ENCODE measurements at places on chromosomes 12 and 14.

- no peak for DNase-seq
Observed at GRCh38 chr14:84885061-84885460, 644.9 kb upstream of the FLRT2 start.

- DNase-seq = no peak
Observed at GRCh38 chr14:76473481-76474263, 97.7 kb downstream of the ESRRB start.

- peak; percentile 60 for DNase-seq
Observed at GRCh38 chr12:121443193-121443870, 43.4 kb downstream of the RNF34 start.

- DNase-seq = no peak
Observed at GRCh38 chr14:92663049-92663448, 85.4 kb downstream of the LGMN start.

- DNase-seq = no peak
Observed at GRCh38 chr14:101363880-101364391, 197.4 kb upstream of the DIO3 start.

- no peak for DNase-seq
Observed at GRCh38 chr12:4607056-4607455, 41.8 kb downstream of the AKAP3 start.

- DNase-seq = no peak
Observed at GRCh38 chr14:75139185-75139584, 12.3 kb upstream of the NEK9 start.

DNA sequence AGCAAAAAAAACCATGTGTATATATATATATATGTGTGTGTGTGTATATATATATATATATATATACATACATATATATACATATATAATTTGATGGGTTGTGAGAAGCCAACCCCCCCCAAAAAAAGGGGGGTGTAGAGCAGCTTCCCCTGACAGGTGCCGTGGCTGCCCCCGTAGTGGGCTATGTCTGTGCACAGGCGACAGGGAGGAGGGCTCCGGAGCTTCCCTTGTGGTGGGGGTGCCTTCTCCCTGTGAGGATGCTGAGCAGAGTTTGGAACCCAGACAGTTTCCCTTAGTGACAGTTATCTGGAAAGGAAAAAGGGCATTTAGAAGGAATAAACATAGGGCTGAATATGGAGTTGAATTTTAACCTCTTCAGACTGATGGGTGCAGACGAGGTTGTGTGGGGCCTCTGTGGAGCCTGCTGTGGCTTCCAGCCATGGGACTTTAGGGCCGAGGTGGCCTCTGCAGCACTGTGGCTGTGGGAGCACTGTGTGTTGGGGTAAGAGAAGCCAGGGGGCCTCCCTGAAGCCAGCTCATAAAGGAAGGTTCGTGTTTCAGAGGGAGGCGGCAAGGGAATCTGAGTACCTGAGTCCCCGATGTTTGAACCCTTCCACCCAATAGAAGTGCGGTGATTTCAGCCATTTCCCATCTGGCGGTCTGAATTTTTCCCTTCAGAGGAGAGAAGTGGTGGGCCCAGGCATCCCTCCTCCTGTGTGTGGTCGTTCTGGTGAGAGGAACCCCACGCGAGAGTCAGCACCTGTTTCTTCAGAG is 19.8 kb downstream of the XRCC3 start:
- DNase-seq = peak; percentile 62

DNA sequence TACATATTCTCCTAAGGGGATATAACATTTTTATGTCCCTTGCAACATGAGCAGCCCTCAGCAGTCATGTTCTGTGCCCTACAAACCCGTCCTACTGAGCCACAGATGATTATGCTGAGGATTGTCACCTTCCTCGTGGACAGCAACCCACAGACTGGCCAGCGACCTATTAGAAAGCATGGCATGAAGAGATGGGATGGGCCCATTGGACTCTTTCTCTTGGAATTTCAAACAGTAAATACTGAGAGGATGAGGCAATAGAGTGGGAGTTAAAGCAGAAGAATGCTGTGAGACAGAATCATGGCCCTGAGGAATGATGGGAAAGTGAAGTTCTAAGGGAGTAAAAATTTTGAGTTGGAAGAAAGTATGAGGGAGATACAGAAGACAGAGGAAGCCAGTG is 149.9 kb upstream of the BTG1 start:
- no peak for DNase-seq

- DNase-seq = no peak
Observed at GRCh38 chr12:52946334-52946733, 2.6 kb upstream of the KRT18 start.

DNA sequence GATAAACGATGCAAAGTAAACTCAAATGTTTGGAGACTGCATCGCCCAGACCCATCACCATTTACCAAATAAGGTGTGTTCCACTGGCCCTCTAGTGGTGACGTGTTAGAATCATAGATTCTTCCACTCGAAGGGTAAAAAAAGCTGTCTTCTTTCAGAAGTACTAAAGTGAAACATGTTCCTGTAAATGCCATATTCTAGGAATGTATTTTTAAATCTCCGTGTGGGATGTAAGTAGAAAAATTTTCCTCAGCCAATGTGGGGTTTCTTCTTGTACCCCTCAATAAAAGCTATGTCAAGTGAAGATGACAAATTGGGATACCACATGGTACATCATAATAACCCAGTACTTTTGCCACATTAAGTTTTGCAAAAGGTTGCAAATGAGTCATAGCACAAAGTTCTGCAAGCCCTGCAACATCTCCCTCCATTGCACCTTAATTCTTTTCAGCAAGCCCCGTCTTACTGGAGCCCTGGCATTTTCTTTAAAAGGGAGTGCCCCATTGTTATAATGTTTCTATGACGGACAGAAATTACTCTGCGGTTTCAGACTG is 100.8 kb downstream of the CCER1 start:
- peak; percentile 37 for DNase-seq

- no peak for DNase-seq
Observed at GRCh38 chr14:21352587-21352986, 31.2 kb downstream of the SUPT16H start.

GRCh38 chr12:51009056-51009440 is 17.1 kb downstream of the SLC11A2 start:
- no peak for DNase-seq

DNA sequence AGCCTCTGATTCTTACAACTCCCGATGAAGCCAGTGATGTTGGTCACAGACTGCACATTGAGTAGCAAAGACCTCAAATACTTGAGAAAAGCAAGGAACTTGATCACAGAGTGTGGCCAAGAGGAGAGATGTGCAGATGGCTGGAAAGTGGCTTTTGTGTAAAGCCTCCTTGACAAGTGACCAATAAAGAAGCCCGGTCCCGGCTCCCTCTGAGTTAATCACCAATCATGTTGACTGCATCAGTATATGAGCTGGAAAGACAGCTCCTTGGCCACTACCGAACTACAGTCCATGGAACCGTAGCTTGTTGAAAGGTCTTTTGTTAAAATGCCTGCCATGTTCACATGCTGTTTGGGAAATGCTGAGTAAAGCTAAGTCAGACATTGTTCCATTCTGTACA is 23.7 kb upstream of the SERPINA6 start:
- no peak for DNase-seq

All from NCI-H2171 treated with DMSO at 0.1 percent for 48 hours (cell line).